Activated B cell treated with CpG ODN at 0.5 μM for 24 hours (primary cell): ENCODE measurements at places on chromosomes 3 and 15. TPM values are rescaled to one million over a fixed set of nuclear protein-coding genes. Genes with fewer than 3 reads are reported as not detected.
A peak's percentile ranks its signal among the peaks of the same experiment; 100 is the strongest.

DNA sequence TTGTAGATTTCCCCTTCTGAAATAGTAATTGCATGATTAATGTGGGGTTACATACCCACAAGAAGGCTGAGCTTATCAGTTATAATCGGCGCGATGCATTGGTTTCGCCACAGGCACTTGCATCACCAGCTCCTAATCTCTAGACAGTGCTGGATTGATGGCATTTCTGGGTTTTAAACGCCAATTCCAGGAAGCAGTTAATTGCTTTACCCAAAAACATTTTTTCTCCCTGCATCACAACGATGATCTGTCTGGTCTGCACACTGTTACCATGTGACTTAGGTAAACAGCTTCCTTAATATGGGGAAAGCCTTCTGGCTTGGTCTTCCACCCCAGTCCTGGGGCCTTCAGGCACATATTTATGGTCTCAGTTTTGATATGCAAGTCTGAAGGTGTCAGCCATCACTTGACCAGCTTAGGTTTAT lies 70.0 kb upstream of the HEG1 start:
- no peak for DNase-seq

- DNase-seq: no peak
These were observed 4.7 kb downstream of the EHD4 start for GRCh38 chr15:41967506-41968206.

DNA sequence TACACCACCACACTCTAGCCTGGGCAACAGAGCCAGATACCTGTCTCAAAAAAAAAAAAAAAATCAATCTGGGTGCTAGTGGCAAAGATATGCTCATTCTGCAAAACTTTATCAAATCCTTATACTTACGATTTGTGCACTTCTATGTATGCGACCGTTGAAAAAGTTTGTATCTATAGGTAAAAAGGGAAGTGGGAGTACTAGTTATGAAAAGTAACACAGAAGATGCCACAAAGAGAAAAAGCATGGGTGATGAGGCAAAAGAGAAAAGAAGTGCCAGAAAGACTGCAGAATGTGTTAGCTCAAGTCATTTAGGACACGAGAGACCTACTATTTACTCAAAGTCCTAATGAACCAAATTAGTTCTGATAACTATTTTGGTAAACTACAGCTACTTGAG lies 407.8 kb downstream of the SHQ1 start:
- no peak for DNase-seq

DNA sequence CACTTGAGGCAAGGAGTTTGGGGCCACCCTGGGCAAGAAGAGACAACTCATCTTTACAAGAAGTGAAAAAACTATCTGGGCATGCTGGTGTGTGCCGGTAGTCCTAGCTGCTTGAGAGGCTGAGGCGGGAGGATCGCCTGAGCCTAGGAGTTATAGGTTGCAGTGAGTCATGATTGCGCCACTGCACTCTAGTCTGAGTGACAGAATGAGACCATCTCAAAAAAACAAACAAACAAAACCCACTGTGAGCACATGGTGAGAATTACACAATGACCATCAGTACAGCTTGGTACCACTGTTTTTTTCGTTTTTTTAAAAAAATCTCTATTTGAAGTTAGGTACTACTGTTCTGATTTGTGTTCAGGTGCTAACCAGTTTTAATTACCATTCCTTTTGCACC lies 13.6 kb downstream of the VPS39 start:
- no peak for DNase-seq

DNA sequence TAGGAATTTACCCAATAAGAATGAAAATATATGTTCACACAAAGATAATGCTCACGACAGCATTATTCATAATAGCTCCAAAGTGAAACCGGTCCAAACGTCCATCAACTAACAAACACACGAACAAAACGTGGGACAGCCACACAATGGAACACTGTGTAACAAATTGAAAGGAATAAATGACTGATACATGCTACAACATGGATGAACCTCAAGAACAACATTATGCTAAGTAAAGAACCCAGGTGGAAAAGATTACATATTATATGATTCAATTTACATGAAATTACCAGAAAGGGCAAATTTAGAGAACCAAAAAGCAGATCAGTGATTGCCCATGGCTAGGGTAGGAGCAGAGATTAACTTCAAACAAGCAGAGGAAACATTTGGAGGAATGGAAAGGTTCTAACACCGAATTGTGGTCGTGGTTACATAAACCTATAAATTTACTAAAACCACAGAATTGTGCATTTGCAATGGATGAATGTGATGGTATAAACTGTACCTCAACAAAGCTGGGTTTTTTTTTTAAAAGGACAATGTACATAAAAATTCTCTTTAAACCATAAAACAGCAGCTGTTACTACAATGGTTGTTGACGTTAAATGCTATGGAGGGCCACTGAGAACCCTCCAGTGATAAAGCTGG lies 76.3 kb downstream of the XXYLT1 start:
- DNase-seq: no peak

- DNase-seq: no peak
These were observed 191.5 kb upstream of the DPH6 start for GRCh38 chr15:35737441-35737840.

DNA sequence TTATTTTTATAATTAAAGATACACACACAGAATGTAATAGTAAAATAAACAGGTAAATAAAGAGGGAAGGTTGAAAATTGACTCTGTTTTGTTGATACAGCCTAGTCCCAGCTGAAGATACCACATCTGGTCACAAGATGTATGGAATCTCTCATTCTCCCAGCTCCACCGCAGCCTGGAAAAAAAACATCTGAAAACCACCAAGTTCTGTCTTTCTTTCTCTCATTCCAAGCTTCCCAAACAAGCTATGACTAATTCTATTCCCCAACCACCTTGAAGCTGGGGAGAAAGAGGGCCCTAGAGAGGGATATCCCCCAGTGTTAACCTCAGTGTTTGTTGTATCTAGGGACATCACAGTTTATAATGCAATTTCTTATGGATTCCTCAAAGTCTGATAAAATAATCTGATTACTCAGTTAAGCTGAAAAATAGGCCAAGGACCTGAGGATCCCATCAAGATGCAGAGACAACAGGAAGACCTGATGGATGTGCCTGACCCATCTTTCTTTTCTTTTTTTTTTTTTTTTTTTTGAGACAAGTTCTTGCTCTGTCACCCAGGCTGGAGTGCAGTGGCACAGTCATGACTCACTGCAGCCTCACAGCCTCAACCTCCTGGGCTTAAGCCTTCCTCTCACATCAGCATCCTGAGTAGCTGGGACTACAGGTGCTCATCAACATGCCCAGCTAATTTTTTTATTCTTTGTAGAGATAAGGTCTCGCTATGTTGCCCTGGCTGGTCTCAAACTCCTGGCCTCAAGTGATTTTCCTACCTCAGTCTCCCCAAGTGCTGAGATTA lies 38.1 kb downstream of the SRGAP3 start:
- no peak for DNase-seq

GRCh38 chr3:51712963-51713362 lies 6.1 kb downstream of the GRM2 start:
- DNase-seq: no peak

- DNase-seq: no peak
These were observed 6.6 kb downstream of the XYLB start for GRCh38 chr3:38353151-38353550.

- no peak for DNase-seq
These were observed 93.0 kb downstream of the FHIT start for GRCh38 chr3:61158216-61158615.

DNA sequence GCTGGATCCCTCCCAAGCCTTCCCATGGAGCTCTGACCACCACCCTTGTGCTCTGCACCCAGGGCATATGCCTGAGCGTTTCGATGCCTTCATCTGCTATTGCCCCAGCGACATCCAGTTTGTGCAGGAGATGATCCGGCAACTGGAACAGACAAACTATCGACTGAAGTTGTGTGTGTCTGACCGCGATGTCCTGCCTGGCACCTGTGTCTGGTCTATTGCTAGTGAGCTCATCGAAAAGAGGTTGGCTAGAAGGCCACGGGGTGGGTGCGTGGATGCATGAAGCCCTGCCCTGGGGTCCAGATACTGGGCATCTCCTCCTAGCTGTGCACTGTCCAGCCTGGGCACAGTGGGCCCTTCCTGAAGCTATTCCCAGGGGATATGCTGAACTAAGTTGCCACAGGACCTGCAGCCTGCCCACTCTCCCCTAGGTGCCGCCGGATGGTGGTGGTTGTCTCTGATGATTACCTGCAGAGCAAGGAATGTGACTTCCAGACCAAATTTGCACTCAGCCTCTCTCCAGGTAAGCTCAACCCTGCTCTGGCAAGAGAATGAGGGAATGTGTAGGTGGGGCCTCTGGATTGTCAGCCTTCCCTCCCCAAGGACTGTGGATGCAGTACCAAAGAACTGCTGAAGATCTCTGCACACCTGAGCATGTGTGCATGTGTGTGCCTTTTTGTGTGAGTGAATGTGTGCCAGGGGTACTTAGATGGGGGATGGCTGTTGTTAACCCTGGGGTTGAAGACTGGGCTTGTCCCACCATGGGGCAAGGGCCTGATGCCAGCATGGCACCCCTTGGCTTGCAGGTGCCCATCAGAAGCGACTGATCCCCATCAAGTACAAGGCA lies 2.1 kb downstream of the MYD88 start:
- DNase-seq: no peak

DNA sequence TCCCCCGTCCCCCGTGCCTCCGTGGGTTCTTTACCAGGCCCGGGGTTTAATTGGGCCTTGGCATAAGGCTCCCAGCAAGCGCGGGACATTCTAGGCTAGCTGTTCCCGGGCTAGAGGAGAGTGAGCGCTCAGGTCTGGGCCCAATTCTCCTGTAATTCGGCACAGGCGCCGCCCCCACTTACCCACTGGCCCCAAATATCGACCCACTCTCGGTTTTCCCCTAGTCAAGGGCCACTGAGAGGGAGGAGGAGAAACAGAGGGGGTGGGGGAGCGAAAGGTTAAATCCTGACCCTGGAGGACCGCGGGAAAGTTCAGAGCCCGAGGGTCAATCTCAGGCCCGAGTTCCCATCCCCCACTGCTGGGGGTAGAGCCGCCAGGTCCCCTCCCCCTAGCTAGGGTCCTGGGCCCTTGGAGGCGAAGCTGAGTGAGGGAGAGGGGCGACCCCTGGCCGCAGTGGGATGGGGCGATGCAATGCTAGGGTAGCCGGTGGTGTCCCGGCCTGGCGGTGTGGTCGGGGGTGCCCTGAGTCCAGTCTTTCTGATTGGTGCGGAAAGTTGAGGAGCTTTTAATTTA lies 8.5 kb upstream of the ONECUT1 start:
- no peak for DNase-seq

DNA sequence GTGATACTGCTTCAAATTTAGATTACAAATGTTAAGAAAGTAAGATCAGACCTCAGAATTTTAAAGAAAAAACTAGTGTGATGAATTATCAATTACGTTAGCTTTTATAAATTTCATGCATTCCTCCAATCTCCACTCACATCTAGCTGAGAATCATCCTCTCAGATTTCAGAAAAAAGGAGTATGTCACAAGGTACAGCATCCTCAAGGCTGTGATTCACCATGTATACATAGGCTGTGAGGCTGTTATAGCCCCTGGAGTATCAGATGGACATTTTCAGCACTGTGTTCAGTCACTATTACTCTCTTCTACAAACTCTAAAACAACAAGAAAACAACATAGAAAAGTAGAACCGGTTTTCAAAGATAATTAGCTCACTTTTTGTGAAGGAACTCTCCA lies 214.4 kb downstream of the PCCB start:
- no peak for DNase-seq

DNA sequence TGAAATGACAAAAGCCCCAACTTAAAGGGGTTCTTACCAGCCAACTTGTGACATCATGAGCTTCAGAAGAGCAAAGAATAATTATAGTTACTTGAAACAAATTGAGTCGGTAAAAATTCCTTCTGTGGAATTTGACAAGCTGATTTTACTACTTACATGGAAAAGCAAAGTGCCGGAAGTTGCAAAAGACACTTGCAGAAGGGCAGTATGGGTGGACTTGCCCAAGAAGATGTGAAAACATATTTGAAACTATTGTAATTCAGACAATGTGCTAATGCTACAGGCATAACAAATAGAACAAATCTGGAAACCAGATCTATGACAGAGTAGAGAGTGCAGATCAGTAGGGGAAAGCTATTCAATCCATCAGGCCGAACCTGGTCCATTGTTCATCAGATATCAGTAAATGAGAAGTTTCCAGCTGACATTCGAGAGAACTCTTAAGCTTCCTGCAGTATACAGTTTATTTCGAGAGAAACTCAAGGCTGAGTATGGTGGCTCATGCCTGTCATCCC lies 2.5 kb upstream of the KIF7 start:
- DNase-seq: no peak

GRCh38 chr15:33315044-33315443 lies 4.3 kb downstream of the RYR3 start:
- DNase-seq: no peak

GRCh38 chr3:114460459-114460858 lies 166.6 kb downstream of the TIGIT start:
- no peak for DNase-seq

DNA sequence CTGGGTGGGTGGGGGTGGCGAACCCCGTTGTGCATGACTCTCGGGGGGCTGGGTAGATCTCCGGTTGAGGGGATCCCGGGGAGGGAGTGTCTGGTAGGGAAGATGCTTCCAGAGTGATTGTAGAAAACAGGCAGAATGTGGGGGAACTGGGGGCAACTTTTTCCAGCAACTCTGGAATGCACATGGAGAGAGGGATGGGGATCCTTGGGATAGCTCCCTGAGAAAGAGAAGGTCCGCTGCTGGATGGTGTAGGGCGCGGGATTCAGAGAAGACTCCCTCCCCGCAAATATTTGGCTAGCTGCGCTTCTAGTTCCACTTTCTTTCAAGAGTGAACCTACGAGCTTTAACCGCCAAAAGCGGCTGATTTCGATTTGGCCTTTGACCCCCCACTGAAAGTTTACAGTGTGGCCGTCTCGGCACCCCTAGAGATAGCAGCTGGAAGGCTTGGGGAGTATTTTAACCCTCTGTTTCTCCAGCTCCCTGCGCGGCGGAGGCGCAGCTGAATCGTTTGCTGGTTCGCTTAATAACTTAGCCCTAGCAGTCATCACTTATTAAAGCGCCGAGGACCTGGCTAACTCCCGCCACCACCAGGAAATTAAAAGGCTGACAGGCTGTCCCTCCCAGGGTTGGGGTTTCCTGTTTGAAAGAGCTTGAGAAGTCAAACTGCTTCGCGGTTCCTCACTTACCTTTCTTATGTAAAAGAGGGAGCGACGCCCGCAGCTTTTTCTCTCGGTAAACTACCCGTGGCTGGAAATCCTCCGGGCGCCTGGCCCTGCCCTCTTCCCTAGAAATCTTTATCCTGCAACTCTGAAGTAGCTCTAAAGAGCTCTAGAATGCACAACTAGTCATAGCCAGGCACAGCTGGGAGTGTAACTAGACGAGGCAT lies 1.2 kb downstream of the PHLDB2 start:
- peak; percentile 52 for DNase-seq

- DNase-seq: no peak
These were observed 241.2 kb downstream of the NTRK3 start for GRCh38 chr15:88015228-88015860.

DNA sequence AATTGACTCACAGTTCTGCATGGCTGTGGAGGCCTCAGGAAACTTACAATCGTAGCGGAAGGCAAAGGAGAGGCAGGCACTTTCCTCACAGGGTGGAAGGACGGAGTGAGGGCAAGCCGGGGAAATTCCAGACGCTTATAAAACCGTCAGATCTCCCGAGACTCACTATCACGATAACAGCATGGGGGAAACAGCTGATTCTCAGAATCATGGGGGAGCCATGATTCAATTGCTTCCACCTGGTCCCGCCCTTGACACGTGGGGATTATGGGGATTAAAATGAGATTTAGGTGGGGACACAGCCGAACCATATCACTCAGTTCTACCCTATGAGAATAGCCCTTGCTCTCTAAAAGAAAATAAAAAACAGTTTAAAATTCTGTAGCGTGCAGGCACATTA lies 13.4 kb upstream of the SYNPR start:
- DNase-seq: no peak

The PLSCR5 gene
- total RNA-seq: not detected in 2 replicates

The NME9 gene
- not detected in 2 replicates for total RNA-seq

The GHSR gene
- not detected in 2 replicates for total RNA-seq

The PIGX gene
- total RNA-seq: 18.0 and 21.8 TPM in 2 replicates
